ENCODE measurements at places on chromosomes 5 and 9. TPM values are rescaled to one million over a fixed set of nuclear protein-coding genes. Genes with fewer than 3 reads are reported as not detected.

The FCN1 gene
- total RNA-seq = not detected

The CDX1 gene
- not detected for total RNA-seq

The DAB2 gene
- total RNA-seq = not detected

The CCDC180 gene
- 3.4 TPM for total RNA-seq

The CCDC152 gene
- total RNA-seq = 5.5 TPM

The EGFL7 gene
- 2.6 TPM for total RNA-seq

The PCDHB15 gene
- not detected for total RNA-seq

The SIMC1 gene
- 33.3 TPM for total RNA-seq

The INSL6 gene
- not detected for total RNA-seq

The MACROH2A1 gene
- total RNA-seq = 302 TPM

The APBA1 gene
- total RNA-seq = 0.98 TPM

The TSLP gene
- 0.87 TPM for total RNA-seq

The PTGES2 gene
- total RNA-seq = 67.8 TPM

The SPATA24 gene
- 4.7 TPM for total RNA-seq

The GGTA1 gene
- total RNA-seq = not detected

The N4BP3 gene
- 3.4 TPM for total RNA-seq

The PHYHD1 gene
- 0.68 TPM for total RNA-seq

The NUTM2G gene
- total RNA-seq = not detected

The IFNA2 gene
- total RNA-seq = not detected

The LPAR1 gene
- total RNA-seq = not detected

The TTC33 gene
- total RNA-seq = 29.3 TPM

The PCDHGC5 gene
- not detected for total RNA-seq

The OLFM1 gene
- 0.37 TPM for total RNA-seq

The ORM2 gene
- not detected for total RNA-seq

The SPRY4 gene
- total RNA-seq = 0.64 TPM

The PCDHB11 gene
- not detected for total RNA-seq

The SLC22A4 gene
- 1.7 TPM for total RNA-seq

The OBP2A gene
- not detected for total RNA-seq

The SLC34A3 gene
- total RNA-seq = not detected

The TEX48 gene
- 0.68 TPM for total RNA-seq

The SPOCK1 gene
- total RNA-seq = not detected

The LCN15 gene
- not detected for total RNA-seq

The WWC1 gene
- 0.09 TPM for total RNA-seq

The NR5A1 gene
- total RNA-seq = not detected

The CDKN2A gene
- total RNA-seq = 5.8 TPM

The MARCOL gene
- not detected for total RNA-seq

The PDE6A gene
- not detected for total RNA-seq

The ACOT12 gene
- not detected for total RNA-seq

The LRRC14B gene
- not detected for total RNA-seq

The FGF10 gene
- not detected for total RNA-seq

Data from activated T-helper 2 cell treated with anti-CD3 and anti-CD28 coated beads, Interferon-gamma antibody, Interleukin-2, Interleukin-4, amounts not matched to agents 10 μg/mL and 5 μg/mL and 100 μg/mL, durations not matched to agents 14 hours and 24 hours and 36 hours (primary cell).